Activated T-helper 2 cell treated with anti-CD3 and anti-CD28 coated beads, Interferon-gamma antibody, Interleukin-2, Interleukin-4, amounts not matched to agents 10 μg/mL and 5 μg/mL and 100 μg/mL, durations not matched to agents 14 hours and 24 hours and 36 hours (primary cell): ENCODE measurements at places on chromosomes 2 and 18. TPM values are rescaled to one million over a fixed set of nuclear protein-coding genes. Genes with fewer than 3 reads are reported as not detected.

DNA sequence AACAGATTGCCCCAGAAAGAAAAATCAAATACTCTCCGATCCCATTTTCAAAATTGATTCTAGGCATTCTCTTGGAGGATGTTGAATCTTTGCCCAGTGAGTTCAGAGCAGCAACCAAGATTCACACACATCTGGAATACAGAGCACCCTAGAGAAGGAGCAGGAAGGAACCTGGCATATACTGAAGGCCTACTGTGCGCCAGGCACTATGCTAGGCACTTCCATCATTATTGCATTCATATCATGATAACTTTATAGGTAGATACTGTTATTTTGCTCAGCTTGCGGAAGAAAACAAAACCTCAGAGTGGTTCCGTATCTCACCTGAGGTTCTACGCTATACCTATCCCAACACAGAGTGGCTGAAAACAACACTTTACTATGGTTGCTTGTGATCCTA is 160.3 kb upstream of the SERTAD2 start:
- no peaks in the 10 kb centered on the region for H3K27me3 ChIP-seq
- DNase-seq = no peak
- H3K4me3 ChIP-seq = no peak overlapping the region

GRCh38 chr2:126668254-126668653 is 12.3 kb downstream of the GYPC start:
- peaks cover 51% of the 10 kb centered on the region for H3K4me1 ChIP-seq
- no peak overlapping the region for H3K4me3 ChIP-seq
- H3K27ac ChIP-seq = peak overlapping the region; percentile 58
- DNase-seq = no peak

The CERKL gene
- not detected in 2 replicates for total RNA-seq

The COLEC11 gene
- total RNA-seq = 0.11 TPM in 1 of 2 replicates, not detected in the other

The C2orf81 gene
- total RNA-seq = 1.6 and 1.9 TPM in 2 replicates

DNA sequence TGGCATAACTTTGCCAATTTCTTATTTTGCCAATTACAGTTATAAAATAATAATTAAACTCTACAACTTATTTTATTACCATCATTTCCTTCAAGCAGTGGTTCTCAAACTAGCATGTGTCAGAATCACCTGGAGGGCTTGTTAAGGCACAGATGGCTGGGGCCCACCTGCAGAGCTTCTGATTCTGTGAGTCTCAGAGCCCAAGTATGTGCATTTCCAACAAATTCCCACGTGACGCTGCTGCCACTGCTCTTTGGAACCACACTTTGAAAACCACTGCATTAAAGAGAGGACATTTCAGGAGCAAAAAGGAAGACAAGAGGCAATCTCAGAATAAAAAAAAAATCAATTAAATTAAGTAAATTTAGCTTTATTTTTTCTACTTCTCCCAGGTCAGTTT is 94.0 kb upstream of the HNRNPA3 start:
- H3K27ac ChIP-seq = no peak overlapping the region
- H3K4me1 ChIP-seq = no peaks in the 10 kb centered on the region
- H3K36me3 ChIP-seq = no peaks in the 10 kb centered on the region
- peaks cover 47% of the 10 kb centered on the region for H3K27me3 ChIP-seq
- no peak for DNase-seq

DNA sequence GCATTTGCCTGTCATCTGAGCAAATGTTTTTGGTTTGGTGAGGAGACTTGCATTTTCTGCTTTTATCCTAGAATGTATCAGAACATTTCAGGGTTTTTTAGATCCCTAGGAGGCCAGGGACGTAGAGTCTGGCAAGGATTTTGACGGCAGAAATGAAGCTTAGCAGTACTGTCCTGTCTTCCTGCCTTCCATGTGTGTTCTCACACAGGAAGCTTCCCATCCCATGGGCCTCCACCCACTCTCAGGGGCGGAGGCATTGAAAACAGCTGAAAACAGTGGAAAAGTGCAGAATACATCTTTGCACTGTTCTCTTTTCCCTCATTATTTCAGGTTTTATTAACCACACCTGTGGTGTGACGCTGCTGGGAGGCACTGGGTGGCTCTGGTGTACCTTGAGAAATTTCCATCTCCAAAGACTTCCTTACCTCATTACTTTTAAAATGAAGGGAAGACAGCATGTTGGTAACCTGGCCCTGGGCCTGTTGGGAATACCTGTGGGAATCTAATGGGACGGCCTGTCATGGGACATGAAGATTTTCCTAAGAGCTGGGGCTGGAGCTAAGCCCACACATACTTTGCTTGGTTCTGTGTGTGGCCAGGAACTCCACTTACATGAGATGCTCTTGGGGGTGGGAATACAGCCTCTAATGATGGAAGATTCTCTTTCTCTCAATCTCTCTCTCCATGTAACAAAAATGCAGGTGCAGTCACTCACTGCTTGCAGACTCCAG is 20.5 kb downstream of the PCARE start:
- no peaks in the 10 kb centered on the region for H3K36me3 ChIP-seq
- peaks cover 7% of the 10 kb centered on the region for H3K4me1 ChIP-seq
- DNase-seq = no peak

DNA sequence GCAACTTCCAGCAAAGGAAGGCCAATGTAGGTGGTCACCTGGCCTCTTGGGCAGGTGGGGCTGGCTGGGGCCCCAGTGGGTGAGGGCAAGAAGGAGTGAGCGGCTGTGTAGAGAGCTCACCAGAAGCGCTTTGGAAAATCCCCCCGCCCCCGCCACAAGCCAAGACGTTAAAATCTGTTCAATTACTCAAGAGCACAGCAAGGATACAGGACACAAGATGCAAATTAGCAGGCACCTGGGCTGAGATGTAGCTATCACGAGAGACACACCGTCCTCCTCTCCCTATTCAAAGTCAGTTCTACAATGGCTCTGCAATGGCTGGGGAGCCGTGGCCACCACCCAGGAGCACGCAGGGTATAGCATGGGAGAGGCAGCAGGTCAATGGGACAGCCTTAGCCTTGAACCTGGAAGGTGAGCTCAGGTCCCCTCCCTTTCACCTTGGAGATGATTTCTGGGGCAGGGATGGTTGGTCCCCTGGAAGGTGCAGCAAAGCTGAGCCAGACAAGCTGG is 38.5 kb upstream of the GPR17 start:
- no peak for DNase-seq
- no peak overlapping the region for H3K27ac ChIP-seq
- no peak overlapping the region for H3K4me3 ChIP-seq
- H3K4me1 ChIP-seq = no peaks in the 10 kb centered on the region
- no peaks in the 10 kb centered on the region for H3K27me3 ChIP-seq

DNA sequence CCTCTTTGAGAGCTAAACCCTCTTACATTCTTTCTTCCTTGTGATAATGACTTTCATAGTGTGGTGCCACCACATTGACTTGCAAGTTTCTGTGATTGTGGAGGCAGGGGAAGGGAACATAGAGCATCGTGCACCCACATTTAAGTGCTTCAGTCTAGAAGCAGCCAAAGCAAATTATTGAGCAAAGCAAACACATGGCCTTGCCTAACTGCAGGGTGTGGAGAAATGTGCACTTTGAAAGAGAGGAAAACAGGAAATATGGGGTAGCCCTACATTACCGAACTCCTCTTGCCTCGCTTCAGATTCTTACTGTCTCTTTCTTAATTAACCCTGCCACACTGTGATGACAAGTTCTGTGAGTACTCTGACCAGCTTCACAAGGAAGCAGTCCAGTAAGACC is 814.6 kb downstream of the SLC4A3 start:
- no peak for DNase-seq
- H3K27me3 ChIP-seq = no peaks in the 10 kb centered on the region
- no peaks in the 10 kb centered on the region for H3K4me1 ChIP-seq
- H3K36me3 ChIP-seq = no peaks in the 10 kb centered on the region
- H3K27ac ChIP-seq = no peak overlapping the region
- H3K4me3 ChIP-seq = no peak overlapping the region

The ERICH2 gene
- total RNA-seq = not detected in 2 replicates

The PAIP2B gene
- total RNA-seq = 0.84 and 0.94 TPM in 2 replicates

DNA sequence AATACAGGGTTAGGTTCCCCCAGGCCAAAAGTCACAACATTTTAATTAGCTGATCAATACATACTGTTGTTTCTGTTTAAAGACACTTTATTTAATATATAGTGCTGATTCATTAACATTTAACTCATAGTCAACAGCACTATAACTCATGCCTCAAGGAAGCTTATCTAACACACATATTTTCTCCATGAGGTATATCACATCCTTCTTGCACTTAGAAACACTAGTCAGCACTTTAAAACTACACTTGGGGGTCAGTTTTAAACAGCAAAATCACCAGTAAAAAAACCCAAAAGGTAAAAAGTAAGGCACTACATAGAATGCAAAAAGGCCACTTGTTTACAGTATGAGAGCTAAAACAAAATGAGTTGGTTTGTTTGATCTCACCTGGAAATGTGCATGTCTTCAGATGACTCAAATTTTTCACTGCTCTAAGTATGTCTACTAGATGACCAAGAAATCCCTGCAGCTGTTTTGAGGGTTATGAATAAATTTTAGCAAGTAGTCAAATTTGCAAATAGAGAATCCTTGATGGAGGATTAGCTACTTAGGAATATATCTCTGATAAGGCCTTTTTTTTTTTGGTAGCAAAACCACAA is 54.1 kb upstream of the EPB41L5 start:
- H3K4me1 ChIP-seq = peaks cover 6% of the 10 kb centered on the region
- no peaks in the 10 kb centered on the region for H3K27me3 ChIP-seq
- DNase-seq = no peak
- peaks cover 69% of the 10 kb centered on the region for H3K36me3 ChIP-seq
- H3K27ac ChIP-seq = no peak overlapping the region

DNA sequence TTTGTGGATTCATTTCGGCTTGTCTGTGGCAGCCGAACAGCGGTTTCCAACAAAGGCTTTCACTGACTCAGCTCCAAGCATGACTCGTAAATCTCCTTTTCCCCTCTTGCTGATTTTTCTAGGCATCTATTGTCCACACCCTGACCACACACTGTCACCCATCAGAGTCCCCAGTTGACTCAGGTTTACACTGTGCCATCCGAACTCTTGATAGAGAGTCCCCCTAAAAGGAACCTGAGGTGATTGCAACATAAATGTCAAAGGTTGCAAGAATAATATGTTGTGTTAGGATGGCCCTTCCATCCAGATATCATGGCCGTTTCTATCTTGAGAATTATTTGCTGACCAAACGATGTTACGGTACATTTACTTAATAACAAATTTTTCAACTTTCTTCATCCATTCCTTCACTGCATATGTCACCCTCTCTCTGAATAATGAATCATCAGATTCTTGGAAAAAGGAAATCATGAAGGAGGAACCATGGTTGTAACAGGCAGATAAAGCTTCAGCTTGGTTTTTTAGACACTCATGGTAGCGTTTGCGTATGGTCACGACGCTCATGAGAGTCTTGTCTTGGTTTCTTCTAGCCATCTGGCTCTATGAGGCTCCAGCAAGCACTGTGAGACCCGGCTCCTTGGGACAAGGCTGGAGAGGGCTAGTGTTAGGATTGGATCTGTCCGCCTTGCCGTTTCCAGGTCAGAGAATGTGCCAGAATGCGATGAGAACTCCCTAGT is 72.1 kb downstream of the NPAS2 start:
- H3K4me3 ChIP-seq = no peak overlapping the region
- no peaks in the 10 kb centered on the region for H3K36me3 ChIP-seq
- DNase-seq = no peak
- no peaks in the 10 kb centered on the region for H3K27me3 ChIP-seq

The SERPINB3 gene
- not detected in 2 replicates for total RNA-seq

The CDK5R2 gene
- total RNA-seq = not detected in 2 replicates

- H3K36me3 ChIP-seq = no peaks in the 10 kb centered on the region
- H3K4me1 ChIP-seq = no peaks in the 10 kb centered on the region
- no peaks in the 10 kb centered on the region for H3K27me3 ChIP-seq
- no peak overlapping the region for H3K27ac ChIP-seq
Observed at GRCh38 chr2:14790041-14790640, 157.6 kb downstream of the LRATD1 start.

The APCDD1 gene
- not detected in 2 replicates for total RNA-seq

GRCh38 chr2:46945671-46946070 is 30.1 kb upstream of the MCFD2 start:
- H3K27me3 ChIP-seq = no peaks in the 10 kb centered on the region
- peaks cover 56% of the 10 kb centered on the region for H3K36me3 ChIP-seq
- H3K27ac ChIP-seq = peak overlapping the region; percentile 99
- H3K4me1 ChIP-seq = peaks cover 44% of the 10 kb centered on the region
- DNase-seq = no peak

The UPP2 gene
- total RNA-seq = not detected in 2 replicates

The ACTG2 gene
- 0.14 and 0.21 TPM in 2 replicates for total RNA-seq

GRCh38 chr2:158953454-158953853 is 15.0 kb upstream of the TANC1 start:
- DNase-seq = no peak
- H3K27ac ChIP-seq = peak overlapping the region; percentile 21
- H3K27me3 ChIP-seq = peaks cover 11% of the 10 kb centered on the region
- H3K4me1 ChIP-seq = peaks cover 7% of the 10 kb centered on the region
- H3K4me3 ChIP-seq = no peak overlapping the region

The SULT1C4 gene
- total RNA-seq = not detected in 2 replicates

GRCh38 chr2:15767679-15768078 is 172.7 kb upstream of the MYCN start:
- H3K36me3 ChIP-seq = no peaks in the 10 kb centered on the region
- DNase-seq = no peak

- DNase-seq = no peak
- peaks cover 49% of the 10 kb centered on the region for H3K4me1 ChIP-seq
- H3K27ac ChIP-seq = no peak overlapping the region
- peaks cover 3% of the 10 kb centered on the region for H3K36me3 ChIP-seq
- H3K4me3 ChIP-seq = no peak overlapping the region
- peaks cover 17% of the 10 kb centered on the region for H3K27me3 ChIP-seq
Observed at GRCh38 chr2:157256626-157257025, 879 bp upstream of the GALNT5 start.

DNA sequence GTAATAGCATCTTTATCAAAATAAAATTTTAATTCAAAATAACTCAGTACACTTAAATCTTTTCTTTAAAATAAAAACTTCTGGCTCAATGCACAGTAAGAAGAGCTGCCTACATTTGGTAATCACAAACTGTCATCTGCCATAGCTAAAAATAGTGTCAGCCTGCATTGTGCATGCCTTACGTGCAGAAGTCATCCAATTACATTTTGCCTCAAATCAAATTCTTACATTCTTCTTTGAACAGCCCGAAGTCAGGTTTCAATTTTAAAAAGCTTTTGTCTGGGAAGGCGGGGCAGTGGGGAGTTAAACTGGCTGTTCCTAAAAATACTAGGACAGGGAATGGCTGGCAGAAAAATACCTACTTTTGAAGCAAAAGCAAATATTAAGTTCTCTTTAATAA is 51.1 kb downstream of the RTN4 start:
- no peak overlapping the region for H3K27ac ChIP-seq
- H3K4me3 ChIP-seq = peak overlapping the region; percentile 22
- H3K36me3 ChIP-seq = peaks cover 4% of the 10 kb centered on the region
- H3K4me1 ChIP-seq = peaks cover 51% of the 10 kb centered on the region

The SPATS2L gene
- 57.5 and 62.2 TPM in 2 replicates for total RNA-seq

- H3K4me1 ChIP-seq = no peaks in the 10 kb centered on the region
- H3K4me3 ChIP-seq = no peak overlapping the region
- no peak for DNase-seq
- H3K27me3 ChIP-seq = no peaks in the 10 kb centered on the region
- H3K36me3 ChIP-seq = no peaks in the 10 kb centered on the region
Observed at GRCh38 chr18:75782826-75783225, 355.3 kb upstream of the SMIM21 start.
